ENCODE measurements at places on chromosomes 6 and 20. TPM values are rescaled to one million over a fixed set of nuclear protein-coding genes. Genes with fewer than 3 reads are reported as not detected.

- DNase-seq: peak; percentile 13
Observed at GRCh38 chr20:24964506-24964840, 15.4 kb downstream of the CST7 start.

DNA sequence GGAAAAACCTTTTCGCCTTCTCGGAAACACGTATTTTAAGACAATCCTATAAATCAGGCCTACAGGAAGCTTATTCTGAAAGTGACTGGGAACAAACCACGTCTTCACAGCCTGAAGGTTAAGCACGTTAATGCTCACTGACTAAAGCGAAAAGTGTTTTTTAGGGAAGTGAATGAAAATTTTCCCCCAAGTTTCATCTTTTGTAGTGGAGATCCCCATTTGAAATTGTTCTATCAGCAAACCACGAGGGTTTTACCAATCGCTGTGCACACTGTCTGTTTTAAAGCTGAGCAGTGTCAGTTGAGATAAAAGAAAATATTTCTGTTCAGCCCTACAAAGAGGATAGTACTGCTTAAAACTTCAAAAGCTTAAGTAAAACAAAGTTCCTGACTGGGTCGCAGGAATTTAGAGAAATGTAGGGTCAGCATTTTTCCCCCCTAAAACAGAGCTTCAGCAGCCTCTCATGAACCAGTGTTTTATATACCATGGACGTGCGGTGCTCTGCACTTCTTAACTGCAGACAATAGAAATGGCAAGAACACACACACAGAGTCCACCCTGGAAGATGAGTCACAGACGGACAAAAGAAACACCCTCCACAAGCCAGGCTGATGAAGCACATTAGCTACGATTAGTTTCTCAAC is 34.9 kb downstream of the SLC22A23 start:
- no peak for DNase-seq

- no peak for DNase-seq
Observed at GRCh38 chr6:38067263-38067980, 247.9 kb downstream of the ZFAND3 start.

GRCh38 chr6:70547313-70547712 is 19.4 kb upstream of the SDHAF4 start:
- no peak for DNase-seq

DNA sequence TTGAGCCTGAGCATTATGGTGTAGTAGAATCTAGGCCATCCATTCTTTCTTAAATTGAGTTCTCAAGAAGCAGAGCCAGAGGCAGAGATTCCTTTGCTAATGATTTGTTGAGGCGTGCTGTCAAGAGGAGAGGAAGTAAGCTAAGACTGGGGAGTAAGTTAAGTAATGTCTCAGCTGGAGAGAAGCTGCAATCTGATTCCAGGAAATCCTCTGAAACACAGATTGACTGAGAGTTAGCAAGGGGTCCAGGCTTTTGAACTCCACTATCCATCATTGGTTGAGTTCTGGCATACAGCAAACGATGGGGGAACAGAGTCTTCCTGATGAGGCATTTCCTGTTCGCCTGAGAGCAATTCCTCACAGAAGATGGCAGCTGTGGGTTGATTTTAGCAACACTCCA is 207.4 kb upstream of the RAB32 start:
- no peak for DNase-seq

Gene HSD17B8
- total RNA-seq: 6.3 TPM

DNA sequence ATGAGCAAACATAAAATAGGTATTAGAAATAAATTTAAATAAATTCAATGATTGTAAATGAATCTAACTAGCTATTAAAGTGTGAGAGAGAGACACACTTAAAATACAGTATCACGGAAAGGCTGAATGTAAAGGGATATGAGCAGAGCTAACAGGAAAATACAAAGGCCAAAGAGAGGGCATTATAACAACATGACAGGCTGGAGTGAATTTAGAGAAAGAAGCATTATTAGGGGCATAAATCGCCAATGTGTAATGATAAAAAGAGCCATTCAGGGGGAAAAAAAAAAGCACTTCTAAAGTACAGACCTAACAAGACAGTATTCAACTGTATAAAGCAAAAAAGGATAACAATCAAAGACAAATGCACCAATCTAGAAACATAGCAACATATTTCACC is 28.1 kb downstream of the DACT2 start:
- no peak for DNase-seq

Gene ECT2L
- total RNA-seq: not detected

GRCh38 chr20:50605136-50605535 is 86.2 kb downstream of the RIPOR3 start:
- DNase-seq: no peak

Gene PAK5
- total RNA-seq: 0.42 TPM

- no peak for DNase-seq
Observed at GRCh38 chr6:84633771-84634170, 130.6 kb downstream of the TBX18 start.

GRCh38 chr6:107550241-107550840 is 60.4 kb downstream of the SOBP start:
- no peak for DNase-seq

Gene HSPA1B
- 24.9 TPM for total RNA-seq

Gene MOG
- 0.45 TPM for total RNA-seq

Gene PDYN
- 0.56 TPM for total RNA-seq

Gene LY6G6D
- total RNA-seq: not detected

Gene HLA-DMB
- total RNA-seq: 1.8 TPM

Gene CALHM6
- total RNA-seq: 0.72 TPM
